ENCODE measurements at places on chromosomes 6 and 20.

DNA sequence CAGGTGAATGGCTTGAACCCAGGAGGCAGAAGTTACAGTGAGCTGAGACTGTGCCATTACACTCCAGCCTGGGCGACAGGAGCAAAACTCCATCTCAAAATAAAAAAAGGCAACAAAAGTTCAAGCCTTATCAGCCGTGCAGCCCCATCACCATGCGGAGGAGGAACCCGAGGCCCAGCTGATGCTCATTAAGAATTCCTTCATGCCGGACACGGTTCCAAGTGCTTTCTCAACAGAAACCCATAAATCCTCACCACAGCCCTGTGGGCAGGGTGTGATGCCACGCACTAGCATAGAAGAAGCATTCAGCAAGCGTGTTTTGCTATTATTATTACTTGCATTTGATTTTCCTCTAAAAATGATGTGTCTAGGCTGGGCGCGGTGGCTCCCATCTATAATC, 56.3 kb downstream of the PREX1 start:
- DNase-seq = no peak

- no peak for DNase-seq
Measured at GRCh38 chr20:43925801-43926200, 11.1 kb downstream of the TOX2 start.

DNA sequence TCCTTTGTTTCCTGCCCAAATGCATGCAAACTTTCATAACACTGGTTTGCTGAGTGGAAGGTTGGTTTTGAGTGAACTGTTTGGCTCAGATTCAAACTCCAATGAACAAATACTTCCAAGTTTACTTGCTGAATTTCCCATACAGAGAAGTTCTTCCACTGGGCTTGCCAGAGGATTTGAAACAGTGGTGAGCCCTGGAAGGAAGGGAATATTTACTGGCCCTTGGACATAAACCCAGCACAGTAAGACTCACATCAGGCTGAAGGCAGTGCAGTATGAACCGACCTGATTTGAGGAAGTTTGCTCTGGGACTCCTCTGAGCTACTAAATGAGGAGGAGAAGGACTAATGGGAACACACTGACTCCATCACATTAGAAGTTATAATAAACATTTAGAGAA, 3.8 kb downstream of the TRAF3IP2 start:
- no peak for DNase-seq

DNA sequence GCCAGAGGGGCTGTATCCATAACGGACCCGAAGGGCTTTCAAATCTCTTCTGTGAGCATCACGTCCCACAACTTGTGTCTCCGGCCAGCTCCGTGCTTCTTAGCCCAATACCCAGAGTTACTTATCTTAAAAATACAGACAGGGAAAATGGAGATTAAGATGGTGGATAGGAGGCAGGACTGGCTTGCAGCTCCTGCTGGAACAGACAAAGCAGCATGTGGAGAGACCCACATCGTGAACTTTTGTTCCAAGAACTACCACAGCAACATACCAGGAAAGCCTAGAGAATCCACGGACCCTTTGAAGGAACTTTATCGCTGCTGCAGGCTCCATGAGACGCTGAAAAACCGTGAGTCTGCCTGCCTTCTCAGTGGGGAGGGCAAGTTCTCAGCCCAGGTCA, 113.7 kb downstream of the RNASET2 start:
- DNase-seq = no peak
